ENCODE measurements at places on chromosomes 7 and 10.

DNA sequence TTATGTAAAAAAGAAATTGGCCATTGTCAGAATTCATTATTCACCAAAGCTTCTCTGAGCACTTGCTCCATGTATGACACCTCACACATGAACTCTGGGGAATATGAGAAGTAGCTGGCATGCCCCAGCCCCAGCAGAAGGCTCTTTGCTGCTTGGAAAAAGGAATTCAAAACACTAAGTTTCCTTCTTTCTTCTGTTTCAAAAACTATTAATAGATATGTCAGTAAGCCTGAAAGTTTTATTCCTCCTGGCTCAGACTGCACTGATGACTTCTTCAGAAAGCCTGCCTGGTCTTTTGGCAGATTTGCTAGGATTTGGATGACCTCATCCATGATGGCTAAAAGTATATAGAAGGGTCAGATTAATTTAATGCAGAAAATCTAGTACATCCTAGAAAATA, 511.0 kb downstream of the GFRA1 start:
- DNase-seq = no peak

GRCh38 chr7:92251181-92251580, 5.4 kb downstream of the ANKIB1 start:
- DNase-seq = no peak

- no peak for DNase-seq
Measured at GRCh38 chr7:44244282-44244681, 43.5 kb downstream of the YKT6 start.

DNA sequence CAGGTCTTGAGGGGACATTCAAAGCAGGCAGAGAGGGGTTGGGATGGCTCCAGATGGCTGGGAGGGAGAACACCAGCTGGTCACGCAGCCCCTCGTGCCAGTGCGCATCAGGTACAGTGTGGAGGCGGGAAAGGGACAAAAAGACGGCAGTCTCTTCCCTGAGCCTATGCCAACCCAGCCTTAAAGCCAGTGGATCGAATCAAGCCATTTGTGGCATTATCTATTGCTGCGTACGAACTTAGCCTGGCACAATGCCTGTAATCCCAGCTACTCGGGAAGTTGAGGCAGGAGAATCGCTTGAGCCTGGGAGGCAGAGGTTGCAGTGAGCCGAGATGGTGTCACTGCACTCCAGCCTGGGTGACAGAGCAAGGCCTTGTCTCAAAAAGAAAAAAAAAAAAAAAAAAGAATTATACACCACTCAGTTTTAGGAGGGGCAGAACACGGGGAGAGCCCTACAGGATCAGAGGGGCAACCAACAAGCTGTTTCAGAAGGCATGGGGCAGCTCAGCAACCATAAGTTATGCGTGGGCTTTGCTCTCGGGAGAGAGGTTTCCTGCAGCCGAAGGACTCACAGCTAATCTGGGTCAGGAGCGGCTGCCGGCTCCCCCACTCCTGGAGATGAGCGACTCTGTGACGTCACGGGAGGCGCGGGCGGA, 356 bp upstream of the NDUFB2 start:
- peak; percentile 93 for DNase-seq

GRCh38 chr10:26555719-26556368, 117.7 kb downstream of the APBB1IP start:
- DNase-seq = no peak

GRCh38 chr10:91349381-91349780, 60.8 kb upstream of the HECTD2 start:
- no peak for DNase-seq

GRCh38 chr7:132113536-132114371, 462.5 kb downstream of the PLXNA4 start:
- DNase-seq = no peak

DNA sequence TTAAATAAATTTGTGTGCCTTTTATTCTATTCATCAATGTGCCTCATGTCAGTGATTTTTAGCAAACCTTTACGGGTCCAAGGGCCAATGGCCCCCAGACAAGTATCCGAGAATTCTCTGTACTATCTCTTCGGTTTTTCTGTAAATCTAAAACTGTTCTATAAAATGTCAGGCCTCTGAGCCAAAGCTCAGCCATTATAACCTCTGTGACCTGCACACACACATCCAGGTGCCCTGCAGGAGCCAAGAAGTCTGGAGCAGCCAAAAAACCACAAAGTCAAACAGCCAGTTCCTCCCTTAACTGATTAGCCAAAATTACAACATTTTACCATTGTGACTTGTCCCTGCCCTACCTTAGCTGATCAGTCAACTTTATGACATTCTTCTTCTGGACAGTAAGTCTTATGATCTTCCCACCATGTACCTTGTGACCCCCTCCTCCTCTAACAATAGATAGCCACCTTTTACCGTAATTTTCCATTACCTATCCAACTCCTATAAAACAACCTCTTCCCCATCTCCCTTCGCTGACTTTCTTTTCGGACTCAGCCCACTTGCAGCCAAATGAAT, 363.8 kb downstream of the SEMA3D start:
- DNase-seq = no peak

- no peak for DNase-seq
Measured at GRCh38 chr10:51821045-51821444, 121.7 kb upstream of the CSTF2T start.

- no peak for DNase-seq
Measured at GRCh38 chr10:21203473-21204107, 306.5 kb upstream of the NEBL start.

- DNase-seq = no peak
Measured at GRCh38 chr10:128729910-128730420, 603.7 kb upstream of the MKI67 start.

- no peak for DNase-seq
Measured at GRCh38 chr7:93821463-93821862, 69.1 kb downstream of the TFPI2 start.

GRCh38 chr10:26574783-26575182, 122.7 kb upstream of the PDSS1 start:
- no peak for DNase-seq

DNA sequence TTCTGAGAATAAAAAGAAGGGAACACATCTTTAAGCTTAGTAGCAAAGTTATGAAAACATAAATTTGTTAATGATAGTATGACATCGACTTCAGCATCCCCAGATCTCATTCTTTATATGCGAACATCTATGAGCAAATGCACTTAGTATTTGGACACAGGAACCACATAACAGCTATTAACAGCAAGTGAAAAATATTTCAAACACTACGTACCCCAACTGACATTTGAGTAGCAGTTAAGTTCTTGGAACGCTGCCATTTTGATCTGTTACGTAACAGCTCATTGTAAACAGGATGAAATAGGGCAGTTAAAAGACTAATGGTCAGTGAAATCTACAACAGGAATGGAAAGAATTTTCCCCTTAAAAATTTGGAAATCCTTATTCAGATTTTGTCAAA, 428.9 kb downstream of the TNS3 start:
- DNase-seq = no peak

GRCh38 chr10:3095373-3096139, 28.2 kb downstream of the PFKP start:
- DNase-seq = no peak

- DNase-seq = no peak
Measured at GRCh38 chr7:27177795-27178320, 3.7 kb upstream of the HOXA10 start.

DNA sequence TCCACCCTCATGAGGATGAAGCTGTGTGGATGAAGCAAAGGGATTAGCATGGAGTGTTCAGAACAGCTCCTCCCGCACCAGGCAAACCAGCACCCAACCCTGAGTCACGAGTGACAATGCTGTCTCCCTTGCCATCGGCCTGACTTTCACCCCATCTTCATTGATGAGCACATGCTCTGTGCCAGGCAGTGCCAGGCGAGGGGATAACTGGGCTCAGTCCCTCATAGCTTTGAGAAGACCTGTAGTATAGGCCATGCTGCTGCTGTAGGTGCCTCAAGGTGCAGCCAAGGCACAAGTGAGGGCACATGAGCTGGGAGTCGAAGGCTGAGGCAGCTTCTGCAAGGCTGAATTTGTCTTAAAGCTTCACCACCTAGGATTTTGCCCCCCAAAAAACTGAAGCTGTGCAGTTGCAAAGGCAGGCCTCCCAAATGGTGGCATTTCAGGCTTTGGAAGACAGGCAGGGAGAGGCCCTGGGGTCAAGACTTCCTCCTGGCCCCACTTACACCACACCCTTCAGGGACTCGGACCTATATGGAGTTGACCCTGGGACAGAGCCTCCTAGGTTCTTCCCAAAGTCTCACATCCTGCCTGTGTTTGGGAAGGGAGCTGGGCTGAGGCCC, 54.2 kb upstream of the GDF10 start:
- no peak for DNase-seq

DNA sequence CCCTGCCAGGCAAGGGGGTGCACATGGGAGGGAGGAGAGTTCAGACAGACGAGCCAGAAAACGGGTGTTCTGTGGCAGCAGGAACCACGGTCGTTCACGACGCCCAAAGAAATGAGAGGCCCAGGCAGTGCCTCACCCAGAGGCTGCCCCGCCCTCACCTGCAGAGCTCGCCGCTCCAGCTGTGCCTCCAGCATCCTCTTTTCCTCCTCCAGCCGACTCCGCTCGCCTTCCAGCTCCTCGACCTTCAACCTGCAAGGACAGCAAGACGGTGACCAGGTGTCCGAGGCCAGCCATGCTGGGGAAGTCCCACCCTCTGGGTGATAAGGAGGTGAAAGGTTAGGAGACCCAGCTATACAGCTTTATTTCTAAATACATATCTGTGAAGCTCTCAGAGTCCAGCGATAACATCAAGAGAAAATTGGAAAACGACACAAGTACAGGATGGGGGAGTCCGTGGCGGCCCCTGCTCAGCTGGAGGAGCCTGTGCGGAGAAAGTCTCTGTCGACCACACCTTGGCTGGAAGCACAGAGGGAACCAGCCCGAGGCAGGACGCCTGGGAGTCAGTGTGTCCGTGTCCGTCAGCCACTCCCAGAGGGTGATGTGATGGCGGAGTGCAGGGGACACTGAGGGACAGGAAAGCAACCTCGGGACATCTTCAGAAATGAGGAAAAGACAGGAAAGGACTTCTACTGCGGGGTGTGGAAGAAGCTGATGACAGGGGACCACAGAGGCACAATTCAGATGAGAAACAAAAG, 275.1 kb downstream of the MAD1L1 start:
- no peak for DNase-seq

- DNase-seq = no peak
Measured at GRCh38 chr10:124105594-124105993, 12.2 kb upstream of the CHST15 start.

- no peak for DNase-seq
Measured at GRCh38 chr10:72085864-72086465, 2.4 kb downstream of the SPOCK2 start.

DNA sequence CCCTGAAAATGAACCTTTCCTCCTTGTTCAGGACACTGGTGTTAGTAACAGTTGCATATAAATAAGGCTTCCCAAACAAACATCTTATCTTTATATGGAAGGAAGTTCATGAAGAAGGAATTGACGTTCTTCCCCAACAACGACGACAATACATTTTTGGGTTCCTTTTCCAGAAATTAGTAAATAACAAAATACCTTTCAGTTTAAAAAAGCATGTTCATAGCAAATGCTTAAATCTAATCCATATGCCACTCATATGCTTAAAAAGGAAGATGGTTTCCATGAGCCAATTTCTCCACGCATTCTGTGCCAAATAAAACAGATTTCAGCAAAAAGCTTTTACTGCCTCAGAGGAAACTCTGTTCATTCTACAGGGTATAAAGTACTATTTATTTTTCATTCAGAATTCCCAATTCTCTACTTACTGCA, 182.6 kb downstream of the COBL start:
- no peak for DNase-seq

GRCh38 chr10:50394832-50395231, 143.5 kb upstream of the ASAH2 start:
- no peak for DNase-seq

- no peak for DNase-seq
Measured at GRCh38 chr10:118272149-118272721, 69.9 kb downstream of the FAM204A start.

- DNase-seq = no peak
Measured at GRCh38 chr7:2782121-2782520, 62.0 kb downstream of the GNA12 start.

GRCh38 chr7:1563981-1564602, 5.7 kb downstream of the PSMG3 start:
- DNase-seq = no peak

DNA sequence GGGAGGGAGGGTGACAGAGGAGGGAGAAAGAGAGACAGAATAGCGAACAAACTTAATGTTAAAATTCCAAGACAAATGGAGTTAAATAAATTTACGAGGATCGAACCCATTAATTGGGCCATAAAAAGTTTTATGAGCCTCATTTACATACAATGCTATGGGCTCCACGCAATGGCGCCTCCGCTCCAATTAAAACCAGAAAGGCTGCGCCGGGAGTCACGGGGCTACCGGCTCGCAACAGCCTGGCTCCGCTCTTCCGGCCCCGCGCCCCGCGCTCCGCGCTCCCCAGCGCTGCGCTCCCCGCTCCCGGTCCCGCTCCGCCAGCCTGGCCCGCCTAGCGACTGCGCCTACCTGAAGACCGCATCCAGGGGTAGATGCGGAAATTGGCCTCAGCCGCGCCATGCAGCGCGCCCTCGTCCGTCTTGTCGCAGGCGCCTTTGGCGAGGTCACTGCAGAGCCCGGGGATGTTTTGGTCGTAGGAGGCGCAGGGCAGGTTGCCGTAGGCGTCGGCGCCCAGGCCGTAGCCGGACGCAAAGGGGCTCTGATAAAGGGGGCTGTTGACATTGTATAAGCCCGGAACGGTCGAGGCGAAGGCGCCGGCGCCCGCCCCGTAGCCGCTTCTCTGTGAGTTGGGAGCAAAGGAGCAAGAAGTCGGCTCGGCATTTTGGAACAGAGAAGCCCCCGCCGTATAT, 513 bp downstream of the HOXA7 start:
- DNase-seq = no peak

DNA sequence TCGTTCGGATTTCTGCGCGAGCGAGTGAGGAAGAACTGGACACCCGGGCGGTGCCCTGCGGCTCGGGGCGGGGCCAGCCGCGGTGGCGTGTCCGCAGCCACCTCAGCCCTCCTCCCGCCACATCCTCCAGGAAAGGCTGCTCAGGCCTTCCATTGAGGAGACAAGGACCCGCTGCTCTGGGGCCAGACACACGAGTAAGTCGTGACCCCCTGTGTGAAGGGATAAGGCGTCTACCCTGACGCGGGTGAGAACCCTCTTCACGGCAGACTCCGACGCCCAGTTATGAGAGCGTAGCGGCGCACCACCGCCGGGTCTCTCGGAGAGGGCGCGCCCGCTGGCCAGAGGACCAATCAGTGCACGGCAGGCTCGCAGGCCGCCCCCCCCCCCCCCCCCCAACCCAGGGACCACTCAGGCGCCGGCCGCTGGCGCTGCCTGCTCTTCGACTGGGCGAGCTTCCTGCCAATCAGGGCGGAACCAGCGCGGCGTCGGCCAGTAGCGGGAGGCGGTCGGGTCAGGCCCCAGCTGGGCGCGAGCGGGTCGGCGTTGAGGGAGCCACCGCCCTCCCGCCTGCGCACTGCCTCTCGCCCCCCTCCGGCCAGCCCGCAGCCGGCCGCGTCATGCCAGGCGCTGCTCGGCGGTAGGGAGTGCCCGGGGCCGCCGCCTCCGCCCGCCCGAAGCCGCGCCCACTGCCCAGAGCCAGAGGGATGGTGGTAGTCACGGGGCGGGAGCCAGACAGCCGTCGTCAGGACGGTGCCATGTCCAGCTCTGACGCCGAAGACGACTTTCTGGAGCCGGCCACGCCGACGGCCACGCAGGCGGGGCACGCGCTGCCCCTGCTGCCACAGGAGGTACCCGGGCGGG, at the start of gene KCTD7:
KCTD7 (plus strand) TSS at position 521 of the 861 bp plus-strand sequence; CDS start at position 705, 184 bp downstream.
- peak; percentile 90 for DNase-seq
